Skeletal muscle cell (primary cell): ENCODE measurements at places on chromosomes 12 and 14.

GRCh38 chr12:80154261-80154660, 54.9 kb downstream of the OTOGL start:
- DNase-seq = no peak

DNA sequence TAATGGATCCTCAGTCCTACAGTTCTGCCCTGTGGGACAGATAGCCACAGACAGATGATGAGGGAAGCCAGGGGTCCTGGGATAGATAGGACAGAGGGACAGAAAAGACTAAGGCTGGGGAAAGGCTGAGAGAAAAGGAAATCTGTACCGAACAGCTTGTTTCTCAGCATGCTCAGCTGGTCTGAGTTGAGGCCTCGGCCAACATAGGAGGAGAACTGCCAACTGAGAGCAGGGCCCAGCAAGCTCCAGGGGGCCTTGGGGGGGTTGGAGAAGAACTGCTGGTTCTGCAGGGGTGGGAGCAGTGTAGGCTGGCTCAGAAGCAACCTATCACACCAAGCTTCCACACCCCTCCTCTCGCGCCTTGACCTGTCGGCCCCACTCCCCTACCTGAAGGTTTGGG, 10.1 kb downstream of the IL23A start:
- no peak for DNase-seq

DNA sequence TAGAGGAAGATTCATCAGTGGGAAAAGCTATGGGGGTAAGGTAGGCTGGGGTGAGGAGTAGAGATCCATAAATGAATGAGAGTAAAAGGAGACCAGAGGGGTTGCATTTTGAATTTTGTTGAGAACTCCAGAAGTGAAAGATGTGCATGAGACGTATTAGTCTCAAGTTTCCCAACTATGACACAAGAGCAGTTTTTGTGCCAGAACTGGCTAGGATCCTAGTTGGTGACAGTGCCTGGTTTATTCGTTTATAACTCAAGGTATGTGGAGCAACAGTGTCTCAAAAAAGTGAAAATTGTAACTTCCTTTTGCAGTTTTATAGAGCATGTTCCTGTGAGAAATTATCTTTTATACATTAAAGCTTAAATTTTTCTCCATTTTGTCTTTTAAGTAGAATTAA, 377.0 kb downstream of the NPAS3 start:
- DNase-seq = no peak

DNA sequence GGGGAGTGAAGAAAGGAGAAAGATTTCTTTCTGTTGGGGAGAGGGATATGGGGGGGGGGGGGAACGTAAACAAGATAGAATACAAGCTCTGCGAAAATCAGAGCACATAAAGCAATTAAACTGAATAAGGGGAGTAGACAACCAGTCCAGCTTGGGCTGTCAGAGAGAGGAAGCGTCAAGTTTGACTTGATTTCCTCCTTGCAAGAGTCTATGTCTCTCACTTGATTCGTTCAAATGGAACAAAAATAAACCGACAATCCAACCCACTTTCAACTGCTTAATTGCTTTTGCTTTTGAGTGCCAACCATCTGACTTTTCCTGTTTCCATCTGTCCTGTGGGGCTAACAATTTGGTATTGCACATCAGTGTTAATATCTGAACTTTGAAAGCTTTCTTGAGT, 942 bp downstream of the SYT1 start:
- DNase-seq = no peak

DNA sequence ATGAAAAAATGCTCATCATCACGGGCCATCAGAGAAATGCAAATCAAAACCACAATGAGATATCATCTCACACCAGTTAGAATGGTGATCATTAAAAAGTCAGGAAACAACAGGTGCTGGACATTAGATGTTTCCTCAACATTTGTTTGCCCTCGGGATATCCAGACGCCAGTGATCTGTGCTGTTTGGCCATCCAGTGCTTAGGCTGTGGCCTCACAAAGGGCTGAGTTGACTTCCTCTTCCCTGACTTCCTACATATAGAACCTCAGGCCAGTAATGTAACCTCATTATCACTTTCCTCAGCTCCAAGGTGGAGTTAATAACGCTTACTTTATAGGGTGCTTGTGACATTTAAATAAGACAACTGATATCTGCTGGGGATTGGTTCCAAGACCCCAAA, 51.8 kb downstream of the SLC15A5 start:
- DNase-seq = no peak

DNA sequence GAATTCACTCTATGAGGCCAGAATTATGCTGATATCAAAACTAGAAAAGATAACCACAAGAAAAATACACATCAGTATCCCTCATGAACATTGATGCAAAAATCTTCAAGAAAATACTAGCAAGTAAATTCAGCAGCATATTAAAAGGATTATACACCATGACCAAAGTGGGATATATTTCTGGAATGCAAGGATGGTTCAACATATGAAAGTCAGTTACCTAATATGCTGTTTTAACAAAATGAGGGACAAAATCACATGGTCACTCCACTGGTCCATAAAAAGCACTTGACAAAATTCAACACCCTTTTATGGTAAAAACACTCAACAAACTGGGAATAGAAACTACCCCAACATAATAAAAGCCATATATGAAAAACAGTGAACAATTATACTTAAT, 40.3 kb downstream of the TECPR2 start:
- no peak for DNase-seq
